ENCODE measurements at places on chromosomes 16 and 17.
A peak's percentile ranks its signal among the peaks of the same experiment; 100 is the strongest.

DNA sequence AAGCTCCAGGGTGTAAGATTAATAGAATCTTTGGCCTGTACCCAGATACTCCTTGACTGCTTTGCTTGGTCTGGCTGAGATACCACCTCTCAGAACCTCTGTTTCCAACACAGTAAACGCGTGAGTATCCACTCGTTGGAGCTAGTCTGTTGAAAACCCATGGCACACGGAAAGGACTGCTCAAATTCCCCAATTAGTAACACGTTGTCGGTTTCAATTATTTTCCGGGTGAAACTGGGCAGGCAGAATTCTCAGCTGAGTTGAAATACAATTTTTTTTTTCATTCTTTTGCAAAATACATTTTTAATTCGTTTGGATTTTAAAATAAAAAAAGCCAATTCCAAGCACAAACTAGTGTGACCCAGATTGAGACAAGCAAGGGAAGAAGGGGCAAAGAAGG lies 120.5 kb downstream of the MAF start:
- no peak for DNase-seq

DNA sequence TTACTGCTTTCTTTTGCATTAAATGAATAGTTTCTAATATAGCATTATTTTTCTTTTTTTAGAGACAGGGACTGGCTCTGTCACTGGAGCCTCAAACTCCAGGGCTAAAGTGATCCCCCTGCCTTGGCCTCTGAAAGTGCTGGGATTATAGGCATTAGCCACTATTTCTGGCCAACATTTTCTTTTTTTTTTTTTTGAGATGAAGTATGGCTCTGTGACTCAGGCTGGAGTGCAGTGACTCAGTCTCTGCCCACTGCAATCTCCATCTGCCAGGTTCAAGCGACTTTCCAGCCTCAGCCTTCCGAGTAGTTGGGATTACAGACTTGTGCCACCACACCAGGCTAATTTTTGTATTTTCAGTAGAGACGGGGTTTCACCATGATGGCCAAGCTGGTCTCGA lies 2.0 kb upstream of the DUXB start:
- no peak for DNase-seq

DNA sequence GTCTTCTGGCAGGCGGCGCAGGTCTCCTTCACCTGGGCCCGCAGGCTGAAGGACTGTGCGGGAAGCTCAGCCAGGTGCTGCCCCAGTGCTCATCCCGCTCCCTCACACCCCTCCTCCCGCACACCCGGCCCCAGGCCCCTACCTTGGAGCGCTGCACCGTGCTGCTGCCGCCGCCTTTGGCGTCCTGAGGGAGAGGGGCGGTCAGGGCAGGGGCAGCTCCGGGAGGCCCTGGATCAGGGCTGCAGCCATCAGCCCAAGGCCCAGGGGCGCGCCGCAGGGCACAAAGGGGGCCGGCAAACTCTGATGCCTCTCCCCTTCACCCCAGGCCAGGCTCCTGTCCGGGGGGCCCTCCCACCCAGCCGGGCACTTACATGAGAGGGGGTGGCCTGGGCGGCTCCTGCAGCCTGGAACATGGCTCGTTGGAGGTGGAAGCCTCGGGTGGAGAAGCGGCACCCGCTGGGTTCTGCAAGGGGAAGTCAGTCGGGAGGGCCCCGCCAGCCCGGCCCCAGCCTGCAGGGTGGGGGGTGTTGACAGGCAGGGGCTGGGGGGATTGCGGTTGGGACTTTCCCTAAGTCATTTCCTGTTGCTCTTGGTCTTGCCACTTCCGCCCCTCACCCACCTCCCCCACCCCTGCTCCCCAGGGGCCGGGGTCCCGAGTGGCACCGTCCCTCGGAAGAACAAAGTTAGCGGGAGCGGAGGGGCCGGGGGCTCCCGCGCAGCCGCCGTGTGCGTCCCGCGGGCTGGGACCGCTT lies 863 bp downstream of the LIMD2 start:
- DNase-seq: no peak

GRCh38 chr16:47461598-47462266 lies 601 bp downstream of the PHKB start:
- DNase-seq: no peak

GRCh38 chr16:81127051-81127450 lies 30.9 kb upstream of the GCSH start:
- DNase-seq: peak; percentile 24

- DNase-seq: no peak
Measured at GRCh38 chr17:45302649-45303173, 14.1 kb downstream of the MAP3K14 start.

DNA sequence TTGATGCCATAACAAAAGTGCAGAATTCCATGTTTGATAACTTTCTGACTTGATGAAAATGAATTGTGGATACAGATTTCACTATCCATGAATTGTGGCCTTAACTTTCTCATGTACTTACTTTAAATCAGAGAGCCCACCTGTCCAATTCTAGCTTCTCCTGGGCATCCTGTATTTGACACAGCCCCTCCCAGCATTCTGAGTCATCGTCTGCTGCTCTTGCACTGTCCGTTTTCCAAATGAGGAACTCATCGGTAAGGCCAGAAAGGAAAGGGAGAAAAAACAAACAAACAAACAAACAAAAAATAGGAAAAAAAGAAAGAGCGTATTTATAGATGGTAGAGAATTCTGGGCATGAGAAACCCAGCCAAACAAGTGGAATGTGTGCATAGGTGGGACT lies 361.6 kb downstream of the WWOX start:
- no peak for DNase-seq

GRCh38 chr17:2701161-2701995 lies 10.2 kb downstream of the CLUH start:
- no peak for DNase-seq

Data from AG04449 (cell line).